ENCODE measurements at places on chromosomes 11 and 22.
A peak's percentile ranks its signal among the peaks of the same experiment; 100 is the strongest.

- no peak for DNase-seq
Measured at GRCh38 chr22:31537019-31537535, 40.7 kb downstream of the SFI1 start.

GRCh38 chr11:108559904-108560303 is 33.7 kb downstream of the EXPH5 start:
- no peak for DNase-seq

DNA sequence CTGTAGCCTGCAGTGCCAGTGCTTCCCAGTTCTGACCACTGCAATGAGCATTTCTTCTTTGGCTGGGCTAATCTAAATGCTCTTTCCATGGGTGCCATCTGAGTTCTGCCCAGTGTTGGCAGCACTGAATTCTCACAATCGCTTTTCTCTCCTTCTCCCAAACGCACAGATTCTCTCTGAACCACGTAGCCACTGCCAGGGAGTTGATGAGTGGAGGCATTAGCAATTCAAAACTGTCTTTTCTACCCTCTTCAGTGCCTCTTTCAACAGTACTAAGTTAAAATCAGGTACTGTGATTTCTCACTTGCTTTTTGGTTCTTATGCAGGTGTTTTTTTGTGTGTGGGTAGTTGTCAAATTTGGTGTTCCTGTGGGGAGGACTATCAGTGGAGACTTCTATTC is 745.0 kb upstream of the ANO5 start:
- no peak for DNase-seq

- DNase-seq = no peak
Measured at GRCh38 chr11:119716582-119717498, 12.2 kb downstream of the NECTIN1 start.

DNA sequence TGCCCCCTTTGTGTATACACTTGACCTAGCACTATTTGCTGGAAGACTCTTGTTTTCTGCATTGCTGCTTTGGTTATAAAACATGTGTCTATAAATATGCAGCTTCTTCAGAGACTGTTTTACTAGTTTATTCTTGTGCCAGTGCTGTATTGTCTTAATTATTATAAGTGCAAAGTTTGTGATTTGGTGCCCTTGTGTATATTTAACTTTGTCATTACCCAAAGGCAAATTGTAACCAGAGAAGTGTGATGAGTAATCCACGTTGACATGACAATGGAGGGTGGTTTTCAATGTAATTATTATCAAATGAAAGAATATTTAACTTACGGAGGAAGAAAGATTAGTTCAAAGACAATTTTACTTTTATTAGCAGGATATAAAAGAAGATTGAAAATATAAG is 75.0 kb upstream of the PRODH start:
- no peak for DNase-seq

DNA sequence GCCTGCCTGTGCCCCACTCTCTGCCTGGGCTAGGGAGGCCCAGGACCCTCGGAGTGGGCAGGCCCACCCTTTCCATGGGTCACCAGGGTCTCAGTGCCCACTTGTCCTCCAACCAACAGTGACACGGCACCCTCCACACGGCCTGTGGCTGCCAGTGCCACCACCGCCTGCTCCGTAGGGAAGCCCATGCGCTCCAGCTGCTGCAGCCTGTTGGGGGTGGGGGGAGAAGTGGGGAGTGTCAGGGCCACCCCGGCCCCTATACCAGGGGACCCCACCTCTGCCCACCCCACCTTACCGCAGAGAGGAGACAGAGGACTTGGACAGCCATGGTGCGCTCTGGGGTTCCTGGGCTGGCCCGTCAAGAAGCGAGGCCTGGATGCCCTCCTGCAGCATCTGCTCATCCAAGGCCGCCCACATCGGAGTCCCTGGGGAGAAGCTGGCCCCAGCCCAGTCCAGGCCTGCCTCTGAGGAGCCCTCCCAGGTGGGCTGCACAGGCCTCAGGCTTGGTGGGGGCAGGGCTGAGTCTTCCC is 7.7 kb downstream of the RHBDD3 start:
- DNase-seq = peak; percentile 53

- peak; percentile 12 for DNase-seq
Measured at GRCh38 chr22:23067023-23067650, 3.2 kb upstream of the GNAZ start.

GRCh38 chr22:24768537-24769374 is 5.8 kb downstream of the PIWIL3 start:
- DNase-seq = peak; percentile 63

DNA sequence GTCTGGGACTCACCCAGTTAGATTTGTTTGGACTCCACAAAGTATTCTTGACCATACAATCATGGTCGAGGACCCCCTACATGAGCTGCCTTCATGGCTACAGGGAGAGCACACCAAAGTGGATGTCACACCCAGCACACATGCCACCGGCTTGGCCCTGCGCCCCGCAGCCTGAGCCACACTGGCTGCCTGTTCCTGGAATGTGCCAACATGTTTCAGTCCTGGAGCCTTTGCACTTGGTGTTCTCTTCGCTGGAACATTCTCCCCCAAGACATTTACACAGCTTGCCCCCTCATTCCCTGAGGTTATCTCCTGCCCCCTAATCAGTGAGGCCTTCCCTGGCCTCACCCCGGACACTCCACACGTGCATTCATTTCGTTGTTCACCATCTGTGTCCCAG is 46.0 kb downstream of the PPARA start:
- no peak for DNase-seq

GRCh38 chr11:76248210-76248609 is 41.9 kb upstream of the WNT11 start:
- no peak for DNase-seq

DNA sequence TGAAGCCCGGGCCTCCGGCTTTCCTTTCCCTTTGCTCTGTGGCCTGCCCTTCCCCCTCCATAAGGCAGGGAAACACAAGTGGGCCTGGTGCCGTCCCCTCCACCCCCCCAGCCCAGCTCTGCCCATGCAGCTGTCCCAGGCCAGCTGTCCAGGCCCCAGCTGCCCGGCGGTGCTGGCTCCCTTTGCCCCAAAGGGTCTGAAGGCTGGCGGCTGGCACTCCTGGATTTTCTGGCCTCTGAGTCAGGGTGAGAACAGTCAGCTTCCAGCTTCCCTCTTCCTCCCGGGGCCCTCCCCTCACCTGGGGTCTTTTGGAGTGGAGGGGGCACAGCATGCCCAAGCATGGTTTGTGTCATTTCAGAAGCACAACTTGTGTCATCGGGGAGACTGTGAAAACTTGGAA is 27.8 kb downstream of the CD82 start:
- no peak for DNase-seq

GRCh38 chr22:50262460-50262911 is 1.0 kb upstream of the MAPK12 start:
- DNase-seq = no peak
